ENCODE measurements at places on chromosomes 1 and 21. TPM values are rescaled to one million over a fixed set of nuclear protein-coding genes. Genes with fewer than 3 reads are reported as not detected.
A peak's percentile ranks its signal among the peaks of the same experiment; 100 is the strongest.

Gene CNIH3
- total RNA-seq: 1.00 TPM

Gene OR2T2
- not detected for total RNA-seq

Gene NBPF14
- 17.4 TPM for total RNA-seq

Gene FCRL1
- not detected for total RNA-seq

Gene CFAP45
- total RNA-seq: 2.1 TPM

Gene GNB1
- total RNA-seq: 396 TPM

Gene FOXJ3
- total RNA-seq: 37.3 TPM

GRCh38 chr1:237355022-237355421 lies 313.0 kb downstream of the RYR2 start:
- no peak for DNase-seq

DNA sequence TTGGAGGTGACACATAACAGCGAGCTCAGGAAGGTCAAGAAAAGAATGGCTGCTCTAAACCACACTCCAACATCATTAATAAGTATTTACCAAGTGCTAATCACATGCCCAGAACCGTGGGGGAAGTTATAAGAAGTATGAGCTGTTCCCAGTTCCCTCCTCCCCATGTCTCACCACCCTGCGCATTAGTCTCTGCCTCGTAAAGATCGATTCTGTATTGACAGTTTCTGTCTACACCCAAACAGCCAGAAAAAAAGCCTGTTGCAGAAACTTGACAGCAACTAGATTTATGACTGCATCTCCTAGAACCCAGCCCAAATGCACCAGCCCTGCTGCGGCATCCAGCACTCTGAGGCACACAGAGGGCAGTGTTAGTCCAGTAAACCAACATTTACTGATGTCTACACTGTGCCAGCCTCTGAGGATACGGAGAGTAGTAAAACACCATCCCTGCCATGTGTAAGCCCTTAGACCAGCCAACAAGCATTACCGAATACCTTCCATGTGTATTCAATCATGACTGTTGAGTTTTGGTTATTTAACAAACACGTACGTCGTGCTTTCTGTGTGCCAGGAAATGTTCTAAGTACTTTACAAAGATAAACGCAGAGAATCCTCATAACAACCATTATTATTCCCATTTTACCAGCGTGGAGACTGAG lies 63.6 kb upstream of the ZBTB40 start:
- DNase-seq: no peak

DNA sequence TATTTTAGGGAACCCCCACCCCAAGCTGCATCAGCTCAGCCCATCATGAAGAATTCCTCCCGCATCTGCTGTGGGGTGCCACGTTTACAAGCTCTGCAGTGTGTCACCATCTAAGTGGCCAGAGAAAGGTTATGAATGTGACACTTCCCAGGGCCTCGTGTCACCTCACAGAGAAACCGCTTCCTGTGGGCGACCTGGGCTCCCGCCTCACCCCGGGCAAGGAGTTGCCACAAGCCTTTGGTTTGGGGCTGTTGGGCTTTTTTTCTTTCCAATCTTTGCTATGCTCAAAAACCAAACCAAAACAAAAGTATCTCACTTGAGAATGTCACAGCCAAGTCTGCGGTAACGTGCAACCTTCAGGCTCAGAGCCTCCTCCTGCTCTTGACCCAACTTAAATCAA lies 82.1 kb upstream of the ARHGEF16 start:
- DNase-seq: peak; percentile 56

GRCh38 chr1:244199902-244200301 lies 148.8 kb downstream of the ZBTB18 start:
- DNase-seq: no peak

DNA sequence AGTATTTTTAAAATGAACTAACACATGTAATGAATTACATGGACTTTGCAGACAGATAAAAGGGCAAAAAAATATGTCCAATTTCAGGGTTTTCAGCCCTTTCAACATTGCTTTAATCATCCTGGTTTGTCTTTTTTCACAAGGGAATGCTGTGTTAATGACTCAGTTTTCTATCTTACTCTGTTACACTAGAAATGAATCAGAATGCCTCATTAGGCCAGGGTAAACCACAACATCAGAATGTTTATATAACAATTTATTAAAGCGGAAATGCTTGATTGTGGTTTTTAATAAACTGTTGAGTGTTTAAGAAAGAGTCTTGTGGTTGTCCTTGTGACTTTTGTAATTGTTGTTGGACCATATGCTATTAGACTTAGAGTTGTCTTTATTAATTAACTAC lies 13.5 kb downstream of the GORAB start:
- no peak for DNase-seq

GRCh38 chr1:243575070-243575469 lies 275.0 kb downstream of the AKT3 start:
- no peak for DNase-seq

GRCh38 chr1:182783068-182783467 lies 6.5 kb upstream of the NPL start:
- no peak for DNase-seq

GRCh38 chr1:74714429-74715235 lies 18.2 kb downstream of the CRYZ start:
- DNase-seq: no peak

DNA sequence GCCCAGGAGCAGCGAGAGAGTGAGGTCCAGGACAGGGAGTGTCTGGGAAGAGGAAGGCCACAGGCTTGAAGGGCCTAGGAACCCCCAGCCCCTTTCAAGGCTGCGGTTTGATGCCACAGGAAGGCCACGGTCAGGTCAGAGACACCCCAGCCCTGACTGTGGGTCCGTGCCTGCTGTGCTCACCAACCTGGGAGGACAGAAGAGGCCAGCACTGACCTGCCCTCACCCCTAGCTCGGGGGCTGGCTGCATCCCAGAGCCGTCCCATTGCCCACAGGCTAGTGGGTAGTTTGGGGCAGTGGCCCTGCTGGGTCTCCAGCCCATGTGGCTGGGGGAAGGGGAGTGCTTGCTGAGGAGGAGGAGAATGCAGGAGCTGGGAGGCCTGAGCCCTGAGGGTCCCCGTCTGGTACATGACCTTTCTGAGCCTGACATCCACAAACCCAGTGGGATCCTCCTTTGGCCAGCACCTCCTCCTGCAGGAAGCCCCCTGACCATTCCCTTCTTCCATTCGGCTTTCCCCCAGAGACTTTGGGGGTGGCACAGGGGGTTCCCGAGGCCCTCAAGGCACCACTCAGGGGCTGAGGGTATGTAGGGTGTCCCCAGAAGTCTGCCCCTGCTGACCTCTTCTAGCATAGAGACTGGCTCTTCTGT lies 54.3 kb downstream of the WNT9A start:
- peak; percentile 6 for DNase-seq

DNA sequence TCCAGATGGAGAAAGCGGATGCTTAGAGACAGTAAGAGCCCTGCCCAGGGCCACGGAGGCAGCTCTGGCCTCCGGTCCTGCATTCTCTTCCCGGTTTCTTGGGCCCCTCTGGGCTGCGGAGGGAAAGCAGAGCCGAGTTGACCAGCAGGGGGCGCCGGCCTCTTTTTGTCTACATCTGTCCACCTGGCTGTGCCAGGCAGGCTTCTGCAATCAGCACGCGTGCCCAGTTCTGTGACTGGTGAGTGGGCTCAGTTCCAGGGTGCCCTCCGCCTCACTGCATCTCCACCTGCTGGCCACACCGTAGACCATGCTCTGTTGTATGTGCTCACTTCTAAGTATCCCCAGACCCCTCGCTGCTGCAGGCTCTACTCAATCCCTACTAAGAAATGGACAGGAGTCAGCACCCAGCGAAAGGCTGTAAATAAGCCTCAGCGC lies 6.7 kb upstream of the HUNK start:
- peak; percentile 80 for DNase-seq

DNA sequence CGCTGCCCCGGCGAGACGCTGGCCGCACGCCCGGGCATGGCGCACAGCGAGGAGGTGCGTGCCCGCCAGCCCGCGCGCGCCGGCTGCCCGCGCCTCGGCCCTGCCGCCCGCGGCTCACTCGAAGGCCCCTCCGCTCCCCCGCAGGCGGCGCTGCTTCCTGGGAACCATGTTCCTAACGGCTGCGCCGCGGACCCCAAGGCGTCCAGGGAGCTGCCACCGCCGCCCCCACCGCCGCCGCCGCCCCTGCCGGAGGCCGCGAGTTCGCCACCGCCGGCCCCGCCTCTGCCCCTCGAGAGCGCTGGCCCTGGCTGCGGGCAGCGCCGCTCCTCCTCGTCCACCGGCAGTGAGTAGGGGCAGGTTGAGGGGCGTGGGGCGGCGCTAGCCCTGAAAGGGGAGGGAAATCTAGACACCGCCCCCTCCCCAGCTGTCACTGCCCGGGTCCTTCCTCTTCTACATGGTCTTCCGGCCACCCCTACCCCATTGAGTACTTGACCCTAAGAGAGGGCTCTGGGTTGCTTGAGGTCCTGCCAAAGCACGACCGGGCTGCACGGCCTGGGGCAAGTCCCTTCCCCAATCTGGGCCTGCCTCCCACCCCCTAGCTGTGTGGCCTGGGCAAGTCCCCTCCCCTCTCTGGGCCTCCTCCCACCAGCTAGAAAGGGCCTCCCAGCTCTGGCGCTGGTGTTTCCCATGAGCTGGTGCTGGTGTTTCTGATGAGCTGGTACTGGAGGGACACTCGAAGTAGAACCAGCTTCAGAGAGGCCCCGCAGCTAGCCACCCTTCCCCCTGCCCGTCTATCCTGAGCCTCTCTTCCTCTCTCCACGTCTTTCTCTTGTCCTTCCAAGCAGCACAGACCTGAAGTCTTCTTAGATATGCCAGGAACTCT lies 17.0 kb downstream of the TNFRSF25 start:
- DNase-seq: peak; percentile 52

DNA sequence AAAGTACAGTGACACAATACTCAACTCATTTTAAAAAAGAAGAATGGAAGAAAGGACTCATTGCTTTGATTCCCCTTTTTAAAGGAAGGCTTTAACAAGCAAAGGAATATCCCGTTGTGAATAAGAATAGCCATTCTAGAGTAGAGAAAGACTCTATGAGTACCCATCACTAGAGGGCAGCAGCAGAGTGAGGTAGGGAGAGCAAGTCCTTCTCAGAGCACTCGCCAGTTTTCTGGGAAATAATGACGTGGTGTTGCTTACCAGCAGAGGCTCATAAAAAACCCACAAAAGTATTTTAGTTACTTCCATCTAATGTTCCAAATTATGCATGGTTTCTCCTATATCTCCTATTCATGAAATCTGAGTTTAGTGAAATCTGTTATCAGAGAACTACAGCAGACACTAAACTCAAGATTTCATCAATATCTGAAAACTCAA lies 74.6 kb downstream of the USP24 start:
- DNase-seq: peak; percentile 75

GRCh38 chr1:183968386-183968785 lies 69.1 kb downstream of the COLGALT2 start:
- no peak for DNase-seq
